ENCODE measurements at places on chromosomes 5 and 9.
A peak's percentile ranks its signal among the peaks of the same experiment; 100 is the strongest.

- no peak for DNase-seq
Measured at GRCh38 chr9:136363949-136364748, 605 bp upstream of the DNLZ start.

- DNase-seq, result no peak
Measured at GRCh38 chr9:16532681-16533450, 337.6 kb downstream of the BNC2 start.

DNA sequence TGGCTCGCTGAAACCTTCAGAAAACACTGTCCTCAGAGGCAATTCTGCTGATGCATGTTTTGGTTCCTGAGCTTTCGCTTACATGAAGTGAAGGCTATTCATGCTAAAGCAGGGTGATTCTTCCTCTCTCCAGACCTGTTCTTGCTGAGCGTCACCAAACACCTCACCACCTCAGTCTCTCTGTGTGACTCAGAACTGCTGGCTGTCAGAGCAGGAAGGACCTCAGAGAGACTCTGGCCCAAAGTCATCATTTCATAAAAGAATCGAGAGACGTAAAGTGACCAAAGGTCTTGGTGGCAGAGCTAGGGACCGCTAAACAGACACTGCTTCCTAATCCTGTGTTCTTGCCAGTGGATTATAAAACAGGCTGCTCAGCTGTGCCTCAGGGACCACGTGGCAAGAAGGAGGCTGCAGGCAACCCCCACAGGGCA lies 73.8 kb downstream of the LHFPL2 start:
- DNase-seq, result peak; percentile 34

DNA sequence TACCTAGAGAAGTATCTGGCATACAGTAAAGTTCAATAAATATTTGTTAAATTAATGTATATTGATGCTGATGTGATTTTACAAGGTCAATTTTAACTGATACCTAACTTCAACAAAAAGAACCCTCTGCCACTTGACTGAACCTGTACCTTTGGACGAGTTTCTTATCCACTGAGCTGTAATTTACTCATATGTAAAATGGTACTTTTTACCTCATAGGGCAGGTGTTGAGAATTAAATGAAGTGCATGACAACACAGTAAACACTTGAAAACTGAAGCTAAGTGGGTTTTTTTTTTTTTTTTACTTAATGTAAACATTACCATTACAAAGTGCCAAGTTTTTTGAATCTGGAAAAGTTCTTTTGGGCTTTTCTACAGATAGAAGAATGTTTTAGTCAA lies 15.4 kb downstream of the NIPSNAP3B start:
- DNase-seq, result no peak

Measured in activated CD4-positive, alpha-beta T cell treated with anti-CD3 and anti-CD28 coated beads, Interleukin-10, Interleukin-2, amounts not matched to agents 100 ng/mL and 50 ng/mL, durations not matched to agents 16 hours and 8 hours (primary cell).